K562 (cell line): ENCODE measurements at places on chromosomes 16 and 17.

DNA sequence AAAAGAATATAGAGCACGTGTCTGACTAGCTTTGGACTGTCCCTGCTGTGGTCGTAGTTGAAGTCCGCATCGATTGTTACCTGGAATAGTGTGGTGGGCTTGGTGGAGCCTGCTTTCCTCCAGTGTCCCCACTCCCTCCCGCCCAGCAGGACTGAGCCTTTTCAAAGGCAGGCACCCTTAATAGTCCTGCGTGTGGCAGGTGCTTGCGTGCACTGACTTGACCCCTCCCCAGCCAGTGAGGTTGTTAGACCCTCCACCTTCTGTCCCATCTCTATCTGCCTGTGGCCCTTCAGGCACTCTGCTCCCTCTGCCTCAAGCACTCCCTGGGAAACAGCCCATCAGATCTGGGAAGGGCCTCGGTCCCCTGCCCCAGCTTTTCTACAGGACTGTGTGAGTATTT lies 36.6 kb downstream of the TMEM11 start:
- no peak for DNase-seq

- no peak for DNase-seq
Observed at GRCh38 chr16:9372934-9373890, 281.8 kb downstream of the HAPSTR1 start.

DNA sequence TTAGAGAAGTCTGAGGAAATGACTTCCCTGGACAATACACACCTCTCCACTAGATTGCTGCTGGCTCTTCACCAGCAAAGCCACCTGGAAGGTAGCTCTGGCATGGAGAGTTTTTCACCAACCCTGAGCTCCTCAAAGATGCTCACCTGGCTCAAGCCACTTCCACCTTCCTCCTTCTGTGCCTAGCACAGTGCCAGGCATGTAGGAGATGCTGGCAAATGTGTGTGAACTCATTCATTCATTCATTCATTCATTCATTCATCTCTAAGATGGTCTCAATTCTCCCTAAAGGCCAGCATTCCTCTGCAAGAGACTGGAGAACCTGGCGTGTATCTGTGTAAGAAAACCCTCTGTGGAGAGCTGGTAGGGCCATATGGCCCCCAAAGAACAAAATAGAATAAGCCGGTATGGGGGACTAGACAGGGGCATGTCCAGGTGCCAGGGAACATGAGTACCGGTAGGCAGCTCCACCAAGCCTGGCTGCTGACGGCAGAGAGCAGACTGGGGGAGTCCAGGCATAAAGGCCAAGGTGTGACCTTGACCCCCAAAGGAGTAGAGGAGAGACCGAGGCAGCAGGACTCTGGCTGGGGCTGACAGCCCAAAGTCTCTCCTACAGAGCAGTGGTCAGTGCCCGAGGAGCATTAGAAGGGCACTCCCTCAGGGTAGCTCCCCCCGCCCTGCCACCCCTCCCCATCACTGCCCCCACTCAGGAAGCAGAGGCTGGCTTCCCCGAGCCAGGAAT lies 132.2 kb upstream of the TNRC6C start:
- DNase-seq, result no peak

DNA sequence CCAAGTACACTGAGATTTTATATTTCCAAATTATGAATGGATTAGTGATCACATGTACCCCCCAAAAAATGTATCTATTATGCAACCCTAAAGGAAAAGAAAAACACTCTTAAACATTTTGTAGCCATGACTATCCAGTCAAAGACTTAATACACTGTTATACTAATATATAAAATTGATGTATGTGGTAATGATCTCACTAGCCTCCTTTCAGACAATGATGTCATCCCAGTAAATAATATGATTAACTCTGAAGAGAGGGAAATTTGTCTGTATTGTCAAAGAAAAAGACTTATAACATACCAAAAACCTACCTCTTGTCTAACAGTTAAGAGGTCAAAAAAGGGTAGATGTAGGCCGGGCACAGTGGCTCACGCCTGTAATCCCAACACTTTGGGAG lies 80.7 kb downstream of the USP32 start:
- DNase-seq, result no peak

- peak; percentile 84 for DNase-seq
Observed at GRCh38 chr16:87145181-87146176, 171.7 kb downstream of the C16orf95 start.

DNA sequence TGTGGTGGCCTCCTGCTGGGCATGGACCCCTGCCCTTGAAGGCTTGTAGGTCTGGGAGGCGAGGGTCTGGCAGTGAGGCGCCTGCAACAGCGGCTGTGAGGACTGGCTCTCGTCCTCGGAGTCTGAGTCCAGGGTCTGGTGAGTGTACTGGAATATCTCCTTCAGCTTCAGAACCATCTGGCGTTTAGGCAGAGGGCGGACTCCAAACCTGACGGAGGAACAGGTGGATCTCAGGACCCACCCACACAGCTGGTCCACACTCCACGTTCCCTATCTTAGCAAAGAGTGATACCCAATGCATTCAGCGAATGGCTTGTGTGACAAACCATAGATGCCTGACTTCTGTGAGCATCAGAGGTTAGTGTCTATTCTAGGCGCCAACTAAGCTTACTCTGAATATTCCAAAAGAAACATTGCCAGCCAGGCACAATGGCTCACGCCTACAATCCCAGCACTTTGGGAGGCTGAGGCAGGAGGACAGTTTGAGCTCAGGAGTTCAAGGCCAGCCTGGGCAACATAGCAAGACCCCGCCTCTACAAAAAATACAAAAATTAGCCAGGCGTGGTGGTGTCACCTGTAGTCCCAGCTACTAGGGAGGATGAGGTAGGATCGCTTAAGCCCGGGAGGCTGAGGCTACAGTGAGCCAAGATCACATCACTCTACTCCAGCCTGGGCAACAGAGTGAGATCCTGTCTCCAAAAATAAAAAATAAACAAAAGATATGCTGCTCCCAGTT lies 6.3 kb upstream of the NLRC3 start:
- DNase-seq, result no peak

- DNase-seq, result no peak
Observed at GRCh38 chr16:53768167-53768566, 64.2 kb downstream of the FTO start.

GRCh38 chr17:30579610-30580315 lies 102.6 kb downstream of the GOSR1 start:
- no peak for DNase-seq

DNA sequence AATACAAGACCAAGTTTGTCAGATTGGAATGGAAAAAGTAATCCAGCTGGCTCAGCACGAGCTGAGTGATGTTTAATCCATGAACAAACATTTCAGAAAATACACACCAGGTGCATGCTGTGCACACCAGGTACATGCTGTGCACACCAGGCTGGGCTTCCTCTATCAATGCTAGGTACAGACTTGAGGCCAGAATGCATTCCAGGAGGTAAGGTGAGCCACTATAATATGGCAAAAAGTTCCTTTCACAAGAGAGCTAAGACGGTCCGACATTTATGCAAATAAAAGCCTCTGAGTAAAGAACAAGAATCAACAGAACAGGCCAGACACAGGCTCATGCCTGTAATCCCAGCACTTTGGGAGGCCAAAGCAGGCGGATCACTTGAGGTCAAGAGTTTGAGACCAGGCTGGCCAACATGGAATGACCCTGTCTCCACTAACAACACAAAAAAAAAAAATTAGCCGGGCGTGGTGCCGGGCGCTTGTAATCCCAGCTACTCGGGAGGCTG lies 128.2 kb downstream of the ZNF778 start:
- DNase-seq, result no peak

DNA sequence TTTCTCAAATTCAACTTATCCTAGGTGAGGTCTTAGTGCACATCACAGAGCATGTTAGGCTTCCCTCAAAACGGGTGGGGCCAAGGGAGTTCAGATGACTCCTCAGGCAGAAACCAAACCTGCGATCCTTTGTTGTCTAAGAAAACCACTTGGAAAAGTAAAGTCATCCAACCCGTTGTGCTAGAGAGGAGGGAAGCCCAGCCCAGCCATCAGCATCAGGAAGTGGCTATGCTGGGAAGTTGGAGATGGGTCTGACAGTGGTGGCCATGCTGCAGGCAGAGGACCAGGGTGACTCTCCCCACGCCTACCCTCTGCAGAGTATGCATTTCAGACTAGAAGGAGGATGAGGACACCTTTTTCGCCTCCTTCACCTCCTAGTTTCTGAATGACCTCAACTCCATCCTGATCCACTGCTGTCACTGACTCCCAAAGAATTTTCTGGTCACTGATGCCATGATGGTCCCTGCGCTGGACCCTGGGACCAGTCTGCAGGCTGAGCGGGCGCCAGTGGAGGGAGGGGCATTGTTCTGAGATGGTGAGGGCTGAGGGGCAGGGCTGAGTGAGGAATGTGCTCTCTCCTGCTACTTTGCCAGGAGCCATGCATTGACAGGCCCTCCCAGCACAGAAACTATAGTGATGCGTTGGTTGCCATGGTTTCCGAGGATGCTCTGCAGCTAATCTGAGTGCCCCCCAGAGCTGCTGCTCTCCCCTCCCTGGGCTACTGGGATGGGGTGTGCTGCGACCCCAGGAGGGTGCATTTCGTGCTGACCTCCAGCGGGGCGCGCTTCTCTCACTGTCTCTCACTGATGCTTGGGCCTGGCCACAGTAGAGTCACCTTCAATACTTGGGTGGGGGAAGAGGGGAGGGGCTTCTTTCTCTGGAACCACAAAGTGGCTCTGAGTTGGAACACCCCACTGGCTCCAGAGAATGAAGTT lies 20.4 kb downstream of the ALOX12B start:
- DNase-seq, result no peak

DNA sequence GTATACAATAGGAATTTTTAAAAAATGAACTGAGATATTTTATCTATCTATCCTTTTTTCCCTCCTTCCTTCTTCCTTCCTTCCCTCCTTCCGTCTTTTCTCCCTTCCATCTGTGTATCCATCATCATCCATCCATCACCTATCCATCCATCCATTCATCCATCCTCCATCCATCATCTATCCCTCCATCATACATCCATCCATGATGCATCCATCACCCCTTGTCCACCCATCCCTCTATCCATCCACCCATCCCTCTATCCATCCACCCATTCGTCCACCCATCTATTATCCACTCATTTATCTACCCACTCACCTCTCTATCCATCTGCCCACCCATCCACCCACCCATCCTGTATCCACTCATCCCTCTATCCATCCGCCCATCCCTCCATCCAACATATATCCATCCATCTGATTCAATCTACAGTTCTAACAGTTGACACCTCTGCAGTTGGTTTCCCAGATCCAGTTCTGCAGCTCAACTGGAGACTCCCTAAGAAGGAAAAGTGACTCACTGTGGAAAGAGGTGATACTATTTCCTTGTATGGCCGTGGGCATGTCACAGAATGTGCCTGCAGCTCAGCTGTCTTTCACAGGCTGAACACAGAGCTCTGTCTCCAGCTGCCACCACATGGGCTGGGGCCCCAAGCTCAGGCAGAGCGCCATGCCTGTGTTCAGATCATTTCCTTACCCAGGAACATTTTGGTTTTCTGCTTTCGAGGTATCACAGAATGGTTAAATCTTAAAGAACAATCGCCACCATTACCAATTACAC lies 130.8 kb downstream of the XYLT1 start:
- DNase-seq, result no peak

DNA sequence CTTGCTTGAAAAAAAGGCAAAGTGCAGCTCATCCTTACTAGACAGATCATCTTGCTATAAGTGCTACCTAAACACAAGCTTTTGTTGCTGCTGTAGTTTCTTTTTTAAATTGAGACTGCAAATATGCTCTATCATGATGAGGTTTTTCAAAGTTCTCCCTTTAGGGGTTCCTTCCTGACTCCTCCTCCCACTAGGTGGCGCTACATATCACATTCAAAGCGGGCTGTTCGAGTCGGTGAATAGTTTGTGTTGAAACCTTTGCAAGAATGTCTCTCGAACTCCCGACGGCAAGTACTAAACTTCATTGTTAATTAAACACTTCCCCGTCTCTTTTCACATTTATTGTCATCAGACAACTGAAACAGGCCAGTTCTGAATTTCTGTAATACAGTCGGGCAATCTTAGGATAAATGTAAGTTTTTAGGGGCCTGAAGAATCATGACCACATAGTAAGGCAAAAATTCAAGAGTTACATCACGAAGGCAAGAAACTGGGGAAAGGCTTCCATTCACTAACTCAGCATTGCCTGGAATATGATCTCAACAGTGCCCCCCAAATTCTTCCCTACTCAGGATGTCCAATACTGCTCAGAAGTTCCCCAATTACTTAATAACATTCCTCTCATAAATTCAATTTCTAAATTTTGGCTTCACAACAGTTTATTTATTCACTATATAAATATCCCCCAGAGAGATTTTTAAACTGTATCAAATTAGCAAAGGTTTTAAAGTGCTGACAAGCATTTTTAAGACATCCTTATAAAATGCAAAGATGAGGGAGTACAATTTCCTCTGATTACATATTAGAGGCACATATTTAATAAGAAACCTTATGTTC lies 6.7 kb downstream of the HS3ST3A1 start:
- peak; percentile 55 for DNase-seq

DNA sequence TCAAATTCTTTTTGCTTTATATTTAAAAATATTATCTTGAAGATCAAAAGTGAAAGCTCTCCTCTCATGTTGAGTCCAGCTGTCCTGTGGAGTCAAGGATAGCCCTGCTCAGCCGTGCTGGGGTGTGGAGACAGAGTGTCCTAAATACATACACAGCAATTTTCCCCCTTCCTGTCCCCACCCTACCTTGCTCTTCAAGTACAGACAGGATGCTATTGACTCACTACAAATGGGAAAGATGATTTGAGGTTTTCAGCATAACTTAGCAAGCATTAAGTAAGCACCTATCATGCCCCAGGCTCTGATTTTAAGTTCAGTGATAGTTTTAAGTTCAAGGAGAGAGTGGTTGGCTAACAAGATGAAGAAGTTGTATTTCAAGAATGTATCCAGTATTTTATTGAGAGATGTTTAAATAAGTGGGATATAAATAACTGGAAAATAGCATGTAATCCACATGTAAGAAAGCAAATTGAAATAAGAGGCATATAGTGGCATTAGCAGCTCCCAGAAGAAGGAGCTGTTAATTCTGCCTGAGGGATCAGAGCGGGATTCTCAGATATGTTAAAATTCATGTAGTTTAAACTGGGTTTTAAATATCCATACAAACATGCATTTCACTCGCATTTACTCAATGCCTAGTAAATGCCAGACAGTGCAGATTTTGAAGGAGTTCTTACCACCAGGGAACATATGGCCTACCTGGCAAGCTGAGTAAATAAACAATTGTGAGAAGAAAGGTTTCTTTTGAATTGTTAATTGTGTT lies 183.5 kb upstream of the ANKFN1 start:
- DNase-seq, result no peak

DNA sequence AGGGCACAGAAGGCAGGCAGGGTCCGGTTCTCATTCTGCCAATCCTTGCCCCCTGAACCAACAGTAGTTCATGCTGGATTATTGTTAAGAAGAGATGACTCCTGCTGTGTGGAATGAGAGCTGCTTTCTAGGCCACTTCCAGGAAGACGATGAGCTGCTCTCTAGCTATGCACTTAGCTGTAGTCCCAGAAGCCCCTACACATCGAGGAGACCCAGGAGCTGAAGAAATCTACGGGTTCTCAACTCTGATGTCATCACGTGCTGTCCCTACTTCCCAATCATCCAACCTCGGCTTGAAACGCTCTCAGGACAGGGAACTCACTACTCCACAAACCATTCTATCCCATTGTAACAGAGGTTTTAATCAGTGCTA lies 29.0 kb upstream of the EMP2 start:
- DNase-seq, result no peak

- no peak for DNase-seq
Observed at GRCh38 chr17:80821546-80821945, 170.1 kb upstream of the CHMP6 start.
